ENCODE measurements at places on chromosomes 6 and 20. TPM values are rescaled to one million over a fixed set of nuclear protein-coding genes. Genes with fewer than 3 reads are reported as not detected.

DNA sequence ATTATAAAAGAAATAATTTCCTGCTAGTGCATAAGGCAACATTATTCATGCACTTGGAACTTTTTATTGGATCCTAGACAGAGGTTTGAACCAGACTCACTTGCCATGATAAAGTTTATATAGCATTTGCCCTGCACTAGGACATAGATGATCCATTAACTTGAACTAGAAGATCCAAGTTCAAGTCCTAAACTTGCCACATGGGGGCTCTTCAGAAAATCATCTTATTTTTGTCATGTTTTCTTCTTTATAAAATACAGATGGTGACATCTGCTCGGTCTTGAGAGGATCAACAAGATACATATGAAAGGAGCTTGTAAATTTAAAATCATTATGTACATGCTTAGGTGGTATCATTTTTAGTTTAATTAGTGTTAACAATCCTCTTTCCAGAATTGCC is 94.5 kb downstream of the SIM1 start:
- H3K27me3 ChIP-seq = peaks cover 8% of the 10 kb centered on the region
- no peaks in the 10 kb centered on the region for H3K36me3 ChIP-seq
- DNase-seq = no peak
- H3K4me1 ChIP-seq = peaks cover 8% of the 10 kb centered on the region

GRCh38 chr6:5979650-5980420 is 26.9 kb downstream of the NRN1 start:
- H3K4me1 ChIP-seq = peaks cover 5% of the 10 kb centered on the region
- no peaks in the 10 kb centered on the region for H3K36me3 ChIP-seq
- H3K4me3 ChIP-seq = no peak overlapping the region
- H3K27ac ChIP-seq = no peak overlapping the region
- peaks cover 21% of the 10 kb centered on the region for H3K27me3 ChIP-seq

The PGC gene
- total RNA-seq = not detected

DNA sequence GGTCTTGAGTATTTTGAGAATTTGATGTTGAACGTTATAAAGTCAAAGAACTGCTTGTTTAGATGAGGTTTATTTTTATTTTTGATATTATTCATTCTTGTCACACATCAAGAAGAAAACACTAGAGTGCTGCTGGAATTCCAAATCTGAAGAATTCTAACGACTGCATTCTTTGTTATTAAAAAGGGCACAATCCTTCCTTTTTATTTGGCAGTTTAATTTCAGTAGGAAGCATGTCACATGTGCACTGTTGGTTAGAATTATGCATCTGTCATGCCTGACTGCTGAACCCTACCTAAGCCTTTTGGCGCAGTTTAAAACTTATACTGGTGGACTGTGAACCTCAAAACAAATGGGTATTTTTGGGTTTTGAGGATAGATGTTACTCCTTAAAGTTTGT is 4.0 kb downstream of the ID4 start:
- peaks cover 39% of the 10 kb centered on the region for H3K4me1 ChIP-seq
- peaks cover 8% of the 10 kb centered on the region for H3K36me3 ChIP-seq
- DNase-seq = no peak
- H3K27me3 ChIP-seq = no peaks in the 10 kb centered on the region
- peak overlapping the region; percentile 95 for H3K4me3 ChIP-seq

The BPIFA1 gene
- not detected for total RNA-seq

The SLC17A2 gene
- not detected for total RNA-seq

DNA sequence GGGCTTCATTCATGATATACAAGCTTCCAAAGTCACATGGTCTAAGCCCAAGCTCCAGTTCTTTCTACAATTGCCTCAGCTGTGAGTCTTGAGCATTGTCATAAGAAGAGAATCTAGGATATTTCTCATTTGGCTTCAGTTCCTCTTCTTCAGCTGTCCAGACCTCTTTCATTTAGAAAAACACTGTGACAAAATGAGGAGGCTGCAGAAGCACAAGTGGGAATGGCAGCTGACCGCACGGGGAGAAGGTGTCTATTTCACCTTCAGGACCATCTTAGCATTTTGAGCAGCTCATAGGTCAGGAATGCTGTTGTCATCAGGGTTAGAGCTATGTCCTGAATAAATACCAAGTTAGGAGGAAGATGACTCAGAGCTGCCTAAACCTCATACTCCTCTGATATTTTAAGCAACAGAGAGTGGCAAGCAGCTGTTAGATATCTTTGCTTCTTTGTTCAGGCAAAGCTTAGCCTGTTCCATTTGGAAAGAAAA is 390.1 kb upstream of the CITED2 start:
- peak overlapping the region; percentile 44 for H3K27ac ChIP-seq
- H3K4me1 ChIP-seq = peaks cover 15% of the 10 kb centered on the region
- no peaks in the 10 kb centered on the region for H3K27me3 ChIP-seq
- no peak for DNase-seq

The ZNF391 gene
- 9.8 TPM for total RNA-seq

- no peak overlapping the region for H3K27ac ChIP-seq
- H3K36me3 ChIP-seq = no peaks in the 10 kb centered on the region
- peaks cover 11% of the 10 kb centered on the region for H3K4me1 ChIP-seq
- DNase-seq = no peak
- no peak overlapping the region for H3K4me3 ChIP-seq
Measured at GRCh38 chr20:50244352-50245149, 53.9 kb downstream of the CEBPB start.

The RIPOR2 gene
- 4.0 TPM for total RNA-seq

DNA sequence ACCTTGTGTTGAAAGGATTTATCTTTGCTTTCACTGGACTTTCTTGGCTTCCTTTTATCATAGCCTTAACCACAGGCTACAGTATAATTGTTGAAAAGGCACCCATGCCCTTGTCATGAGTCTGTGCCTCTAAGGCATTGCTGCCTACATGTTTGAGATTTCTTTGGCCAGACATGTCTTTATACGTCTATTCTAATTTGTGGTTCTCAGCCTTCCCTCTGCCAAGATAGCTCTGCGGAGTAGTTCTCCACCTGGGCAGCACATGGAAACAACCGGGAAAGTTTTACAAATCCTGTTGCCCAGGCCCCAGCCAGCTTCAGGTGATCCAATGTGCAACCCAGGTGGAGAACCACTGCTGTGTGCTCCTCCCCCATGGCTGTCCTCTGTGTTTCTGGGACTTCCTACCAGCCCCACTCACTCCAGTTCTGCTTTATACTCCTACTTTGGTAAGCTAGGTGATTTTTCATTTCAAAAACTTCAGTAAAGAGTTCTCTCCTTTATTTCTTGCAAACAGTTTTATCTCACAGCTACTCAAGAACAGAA is 159.6 kb upstream of the MYLIP start:
- H3K4me1 ChIP-seq = peaks cover 14% of the 10 kb centered on the region
- no peak overlapping the region for H3K4me3 ChIP-seq
- H3K27ac ChIP-seq = no peak overlapping the region
- peaks cover 4% of the 10 kb centered on the region for H3K36me3 ChIP-seq
- DNase-seq = no peak

The SLA2 gene
- 0.77 TPM for total RNA-seq

DNA sequence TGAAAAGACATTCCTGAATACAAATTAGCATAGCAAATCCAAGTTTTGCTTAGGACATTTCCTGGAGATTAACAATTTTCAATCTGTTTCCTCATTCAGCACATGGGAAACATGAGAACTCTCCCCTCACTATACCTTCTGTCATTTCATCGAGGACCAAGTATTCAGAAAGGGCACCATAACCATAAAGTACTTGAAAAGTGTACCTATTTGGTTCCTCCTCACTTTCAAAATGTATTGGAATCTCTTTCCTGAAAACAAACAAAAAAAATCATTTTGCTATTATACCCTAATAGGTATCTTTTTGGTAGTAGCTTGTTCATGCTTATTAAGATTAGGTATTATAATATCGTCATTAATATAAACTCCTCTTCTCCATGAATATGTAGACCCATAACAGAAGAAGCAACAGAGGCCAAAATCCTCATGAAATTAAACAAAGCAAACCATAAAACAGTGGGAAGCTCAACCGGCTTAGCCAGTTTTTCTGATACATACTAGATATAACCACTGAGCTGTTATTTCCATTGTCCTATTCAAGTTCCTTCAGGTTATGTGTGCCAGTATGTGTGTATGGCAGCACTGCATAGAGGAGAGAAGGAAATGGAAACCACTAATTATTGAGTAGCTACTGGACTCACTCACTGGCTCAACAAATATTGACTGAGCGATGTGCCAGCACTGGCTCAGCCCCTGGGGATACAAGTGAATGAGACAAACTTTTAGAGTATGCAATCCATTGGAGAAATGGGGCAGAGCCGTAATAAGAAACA is 274.0 kb downstream of the MAFB start:
- H3K36me3 ChIP-seq = no peaks in the 10 kb centered on the region
- no peaks in the 10 kb centered on the region for H3K4me1 ChIP-seq
- DNase-seq = no peak

DNA sequence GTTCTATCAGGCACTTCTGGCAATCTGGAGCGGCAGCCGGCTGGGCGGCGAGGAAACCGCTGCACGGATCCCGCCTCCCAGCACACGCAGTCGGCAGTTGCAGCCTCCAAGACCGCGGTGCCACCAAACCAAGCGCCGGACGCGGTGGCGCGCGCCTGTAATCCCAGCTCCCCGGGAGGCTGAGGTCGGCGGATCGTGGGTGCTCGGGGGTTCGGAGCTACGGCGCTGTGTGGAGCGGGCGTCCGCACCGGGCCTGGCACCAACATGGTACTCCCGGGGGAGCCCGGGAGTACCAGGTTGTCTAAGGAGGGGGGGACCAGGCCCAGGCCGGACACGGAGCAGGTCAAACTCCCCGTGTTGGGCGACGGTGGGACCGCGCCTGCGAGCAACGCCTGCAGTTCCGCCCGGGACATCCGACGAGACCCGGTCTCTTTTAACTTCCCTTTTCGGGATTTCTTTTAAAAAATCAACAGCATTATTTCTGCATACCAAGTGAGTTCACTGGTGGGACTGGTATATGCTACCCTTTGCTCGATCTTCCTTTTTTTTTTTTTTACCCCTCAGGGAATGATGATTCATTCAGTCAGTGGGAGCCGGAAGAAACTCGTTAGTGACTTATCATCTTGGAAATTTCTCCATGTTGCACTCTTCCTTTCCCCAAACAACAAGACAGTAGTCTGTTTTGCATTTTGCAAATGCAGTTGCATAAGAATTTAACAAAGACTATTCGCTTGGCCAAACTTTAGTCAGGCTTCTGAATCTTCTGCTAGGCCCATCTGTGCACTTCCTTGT is 27.6 kb downstream of the ZNF311 start:
- peaks cover 3% of the 10 kb centered on the region for H3K27me3 ChIP-seq
- no peak for DNase-seq
- H3K36me3 ChIP-seq = no peaks in the 10 kb centered on the region
- peak overlapping the region; percentile 59 for H3K4me3 ChIP-seq
- peaks cover 29% of the 10 kb centered on the region for H3K4me1 ChIP-seq

- no peak overlapping the region for H3K27ac ChIP-seq
- H3K4me1 ChIP-seq = peaks cover 9% of the 10 kb centered on the region
- no peak for DNase-seq
- H3K27me3 ChIP-seq = peaks cover 7% of the 10 kb centered on the region
Measured at GRCh38 chr6:157712585-157713295, 110.3 kb upstream of the SNX9 start.

The NTSR1 gene
- total RNA-seq = 0.13 TPM

- DNase-seq = peak; percentile 60
- H3K27ac ChIP-seq = peak within 1 kb of the TSS; percentile 97
- H3K4me3 ChIP-seq = peak within 1 kb of the TSS; percentile 91
- H3K27me3 ChIP-seq = no peaks in the 10 kb centered on the region
Measured at GRCh38 chr20:63979557-63980316, at the start of gene SAMD10. SAMD10 (minus strand) TSS chr20:63979642; CDS start chr20:63979467, 175 bp downstream.

The C20orf144 gene
- total RNA-seq = 0.27 TPM

GRCh38 chr6:50936277-50936681 is 117.6 kb downstream of the TFAP2B start:
- H3K4me1 ChIP-seq = no peaks in the 10 kb centered on the region
- H3K4me3 ChIP-seq = no peak overlapping the region
- H3K27me3 ChIP-seq = no peaks in the 10 kb centered on the region
- H3K36me3 ChIP-seq = no peaks in the 10 kb centered on the region

- no peak overlapping the region for H3K4me3 ChIP-seq
- peaks cover 3% of the 10 kb centered on the region for H3K27me3 ChIP-seq
- no peak for DNase-seq
- peaks cover 11% of the 10 kb centered on the region for H3K4me1 ChIP-seq
Measured at GRCh38 chr20:37670351-37670791, 23.5 kb upstream of the CTNNBL1 start.

The ELOVL2 gene
- total RNA-seq = 6.0 TPM

The TBCC gene
- total RNA-seq = 28.4 TPM

The CALHM4 gene
- not detected for total RNA-seq

The NRSN1 gene
- not detected for total RNA-seq

DNA sequence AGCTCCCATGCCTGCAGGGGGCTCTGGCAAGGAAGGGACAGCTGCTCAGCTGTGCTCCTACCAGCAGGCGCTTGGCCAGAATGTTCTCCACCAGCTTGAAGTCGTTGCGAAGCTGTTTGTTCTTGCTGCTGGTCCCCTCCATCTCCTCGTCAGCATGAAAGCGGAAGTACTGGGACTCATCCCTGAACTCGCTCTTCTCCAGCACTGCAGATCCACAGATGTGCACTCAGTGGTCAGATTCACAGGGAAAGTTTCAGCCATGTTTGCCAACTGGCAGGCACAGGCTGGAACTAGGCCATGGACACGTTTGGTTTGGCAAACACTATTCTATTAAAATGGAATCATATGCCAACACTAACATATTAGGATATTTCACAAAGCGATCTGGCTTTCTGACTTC is 167.9 kb downstream of the PREX1 start:
- H3K27ac ChIP-seq = no peak overlapping the region
- H3K36me3 ChIP-seq = peaks cover 2% of the 10 kb centered on the region
- H3K27me3 ChIP-seq = no peaks in the 10 kb centered on the region
- H3K4me3 ChIP-seq = no peak overlapping the region
- DNase-seq = no peak
- H3K4me1 ChIP-seq = no peaks in the 10 kb centered on the region

The C6orf58 gene
- not detected for total RNA-seq

The KCNQ5 gene
- total RNA-seq = 1.0 TPM

DNA sequence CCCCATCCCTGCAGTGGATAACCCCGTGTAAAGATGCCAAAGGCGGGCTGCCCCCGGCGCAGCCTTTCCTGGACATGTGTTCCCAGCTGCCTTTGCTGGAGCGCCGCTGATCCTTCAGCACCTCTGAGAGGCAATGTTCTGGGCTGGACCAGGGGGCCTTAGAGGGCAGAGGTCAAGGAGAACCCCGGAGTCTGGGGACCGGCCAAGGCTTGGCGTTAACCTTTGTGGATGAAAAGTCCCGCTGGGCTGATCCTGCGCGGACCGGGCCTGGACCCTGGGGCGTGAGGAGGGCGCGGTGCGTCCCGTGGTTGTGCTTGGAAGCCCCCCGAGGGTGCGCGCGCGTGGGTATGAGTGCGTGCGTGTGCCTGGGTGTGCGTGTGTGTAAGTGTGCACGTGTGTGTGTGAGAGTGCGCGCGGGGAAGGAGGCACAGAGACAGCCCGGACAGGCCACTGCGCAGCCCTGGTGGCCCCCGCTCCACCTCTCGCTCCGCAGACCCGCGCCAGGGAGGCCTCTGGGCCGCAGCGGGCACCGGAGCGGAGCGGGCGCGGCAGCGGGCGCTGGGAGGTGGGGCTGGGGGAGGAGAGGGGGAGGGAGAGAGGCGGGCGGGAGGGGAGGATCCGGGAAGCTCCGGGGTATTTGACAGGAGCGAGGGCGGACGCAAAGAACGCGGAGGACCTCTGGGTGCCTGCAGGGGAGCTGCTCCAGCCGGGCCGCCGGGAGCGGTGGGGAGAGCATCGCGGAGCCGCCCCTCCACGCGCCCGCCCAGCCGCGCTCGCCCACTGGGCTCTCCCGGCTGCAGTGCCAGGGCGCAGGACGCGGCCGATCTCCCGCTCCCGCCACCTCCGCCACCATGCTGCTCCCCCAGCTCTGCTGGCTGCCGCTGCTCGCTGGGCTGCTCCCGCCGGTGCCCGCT is at the start of gene SMOC2:
Gene SMOC2 (plus strand): TSS at position 665 of the 914 bp plus-strand sequence. CDS start 187 bp downstream, at position 852.
- H3K36me3 ChIP-seq = peaks cover 3% of the 10 kb centered on the region
- H3K27me3 ChIP-seq = peaks cover 81% of the 10 kb centered on the region
- peak within 1 kb of the TSS; percentile 74 for H3K4me3 ChIP-seq
- no peak for DNase-seq
